ENCODE measurements at places on chromosomes 11 and 22.

GRCh38 chr11:92249156-92249753, 24.6 kb downstream of the FAT3 start:
- no peak for DNase-seq

- no peak for DNase-seq
Observed at GRCh38 chr22:33747029-33747428, 173.2 kb downstream of the LARGE1 start.

GRCh38 chr22:43226377-43227238, 39.7 kb upstream of the TTLL12 start:
- no peak for DNase-seq

GRCh38 chr11:8828580-8829361, 82.2 kb upstream of the AKIP1 start:
- no peak for DNase-seq

DNA sequence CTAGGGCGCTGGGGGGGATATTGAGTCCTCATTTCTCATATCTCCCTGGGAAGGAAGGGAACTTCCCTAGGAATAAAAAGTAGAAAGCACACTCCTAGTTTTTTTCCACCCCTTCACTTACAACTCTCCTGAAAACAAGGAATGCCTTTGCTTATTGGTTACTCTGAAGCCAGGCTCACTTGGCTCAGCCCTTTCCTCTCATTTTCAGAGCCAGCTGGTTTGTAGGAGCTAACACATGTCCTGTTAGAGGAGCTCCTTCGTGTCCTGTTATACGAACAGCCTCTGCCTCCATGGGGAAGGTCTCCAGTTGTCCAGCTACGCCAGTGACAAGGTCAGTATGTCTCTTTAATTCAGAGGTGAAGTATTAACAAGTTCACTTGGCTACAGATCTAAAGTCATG, 17.6 kb downstream of the ALKBH8 start:
- no peak for DNase-seq

- no peak for DNase-seq
Observed at GRCh38 chr22:46739094-46739870, 1.2 kb upstream of the CERK start.

DNA sequence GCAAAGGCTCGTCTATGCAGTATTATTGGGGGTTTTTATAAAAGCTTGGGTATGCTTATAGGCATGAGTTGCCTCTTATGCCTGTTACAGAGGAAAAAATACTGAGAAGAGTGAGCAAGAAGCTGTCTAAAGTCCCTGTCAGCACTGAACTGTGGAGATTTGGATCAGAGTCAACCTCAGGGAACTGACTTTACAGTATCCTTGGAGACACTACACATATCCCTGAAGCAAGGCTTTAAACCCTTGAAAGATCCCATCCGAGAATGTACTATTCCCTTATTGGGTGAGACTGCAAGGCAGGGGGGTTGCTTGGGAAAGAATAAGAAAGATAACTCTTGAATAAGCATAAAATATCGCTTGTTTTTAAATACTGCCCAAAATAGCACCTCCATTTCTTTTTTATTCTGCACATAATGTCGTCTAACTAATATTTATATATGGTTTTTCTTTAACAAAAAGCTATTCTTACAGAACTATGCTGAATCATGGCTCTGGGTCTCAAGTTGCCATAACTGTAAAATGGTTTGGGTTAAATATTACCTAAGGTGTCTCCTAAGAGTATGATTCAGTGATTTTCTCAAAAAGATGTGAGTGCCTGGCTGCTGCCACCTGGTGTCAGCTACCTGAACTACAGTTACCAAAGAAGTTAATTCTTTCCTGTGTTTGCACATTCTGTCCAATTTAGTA, 1062.8 kb downstream of the DLG2 start:
- DNase-seq: peak; percentile 41

- peak; percentile 87 for DNase-seq
Observed at GRCh38 chr22:20298803-20299745, 20.8 kb downstream of the DGCR6L start.

- no peak for DNase-seq
Observed at GRCh38 chr11:76604626-76605241, 65.8 kb downstream of the LRRC32 start.

DNA sequence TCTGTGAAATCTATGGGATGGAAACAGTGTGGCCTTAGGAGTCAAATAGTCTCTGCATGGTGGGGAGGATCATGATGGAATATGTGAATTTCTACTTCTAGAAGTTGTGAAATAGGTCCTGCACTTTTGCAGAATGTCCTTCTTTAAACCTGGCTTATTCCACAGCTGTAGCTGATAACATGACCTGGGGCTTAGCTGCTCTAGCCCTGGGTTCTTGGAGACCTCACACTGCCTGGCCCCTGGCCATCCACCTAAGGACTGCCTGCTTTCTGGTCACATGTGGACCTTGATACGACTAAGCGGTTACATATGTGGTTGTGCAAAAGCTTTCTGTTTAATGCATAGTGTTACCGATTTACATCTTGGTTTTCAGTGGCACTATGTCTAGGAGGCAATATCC, 88.2 kb downstream of the SWAP70 start:
- DNase-seq: no peak

- DNase-seq: no peak
Observed at GRCh38 chr11:108718466-108718865, 53.6 kb downstream of the DDX10 start.

GRCh38 chr11:12403122-12403996, 26.0 kb downstream of the PARVA start:
- no peak for DNase-seq
